NCI-H187 (cell line): ENCODE measurements at places on chromosomes 16 and 17.

GRCh38 chr17:73644145-73645049, at the start of gene SDK2:
SDK2 (minus strand) TSS chr17:73644445; CDS start chr17:73644088, 357 bp downstream.
- DNase-seq: no peak

GRCh38 chr17:512926-513325, 160.3 kb upstream of the RPH3AL start:
- DNase-seq: no peak

DNA sequence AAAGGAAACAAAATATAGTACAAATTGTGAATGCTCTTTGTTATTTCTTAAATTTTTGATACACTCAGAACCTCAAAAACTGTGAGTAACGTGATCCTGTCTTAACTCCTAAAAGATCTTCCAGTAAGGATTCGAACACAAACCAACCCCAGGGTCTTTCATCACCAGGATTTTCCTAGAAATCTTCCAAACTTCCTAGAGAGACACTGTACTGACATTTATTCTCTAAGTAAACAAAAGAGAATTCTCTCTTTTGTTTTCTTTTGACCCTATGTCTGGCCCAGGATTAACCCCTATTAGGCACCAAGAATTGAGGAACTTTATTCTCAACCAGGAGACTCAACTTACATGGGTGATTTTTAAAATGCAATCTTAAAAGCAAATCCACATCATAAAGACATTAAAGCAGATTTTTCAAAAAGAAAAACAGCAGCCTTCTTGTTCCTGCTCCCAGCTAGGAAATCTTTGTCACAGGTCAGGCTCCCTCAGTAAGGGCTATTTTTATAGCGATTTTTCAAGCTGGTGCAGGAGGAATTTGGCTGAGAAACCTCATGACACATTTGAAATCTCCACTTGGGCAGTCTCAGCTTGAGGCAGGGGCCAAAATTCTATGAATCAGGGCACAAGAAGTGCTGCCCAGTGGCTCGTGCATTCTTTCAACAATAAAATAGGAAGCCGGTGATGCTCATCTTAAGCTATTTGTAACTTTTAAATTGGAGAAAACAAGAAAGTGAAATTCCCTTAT, 6.2 kb upstream of the SMG1 start:
- DNase-seq: no peak

DNA sequence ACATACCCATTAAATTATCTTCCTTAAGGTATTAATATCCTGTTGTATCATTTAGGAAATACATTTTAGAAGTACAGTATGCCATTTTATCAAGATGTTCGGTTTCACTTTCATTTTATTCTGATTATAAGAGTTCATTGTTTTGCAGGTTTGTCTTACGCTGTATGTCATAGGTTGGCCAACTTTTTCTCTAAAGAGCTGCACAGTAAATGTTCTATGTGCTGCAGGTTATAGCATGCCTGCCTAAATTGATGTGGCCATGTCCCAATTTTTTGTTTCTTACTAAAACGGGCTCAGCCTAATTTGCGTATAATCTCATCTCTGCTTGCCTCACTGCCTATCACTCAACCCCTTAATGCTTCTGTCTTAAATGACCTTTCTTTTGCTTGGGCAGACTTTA, 126.4 kb downstream of the USP22 start:
- no peak for DNase-seq

GRCh38 chr17:78182504-78182903, 4.3 kb downstream of the TK1 start:
- DNase-seq: no peak

DNA sequence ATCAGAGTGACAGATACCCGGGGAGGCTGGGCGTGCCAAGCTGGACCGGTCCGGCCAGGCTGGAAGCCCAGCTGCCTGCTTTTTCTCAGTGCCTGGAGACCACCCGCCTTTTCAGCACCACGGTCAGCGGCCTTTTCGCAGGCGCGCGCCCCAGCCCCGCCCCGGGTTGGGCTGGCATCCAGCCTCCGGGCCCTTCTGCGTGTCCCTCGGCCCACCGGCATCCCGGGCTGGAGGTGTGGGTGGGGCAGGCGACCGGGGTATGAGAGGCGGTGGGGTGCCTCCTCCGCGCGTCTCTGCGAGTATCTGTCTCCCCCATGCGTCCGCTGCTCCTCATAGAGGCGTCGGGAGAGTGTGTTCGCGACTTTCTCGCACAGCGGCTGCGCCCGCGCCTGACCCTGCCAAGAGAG, 102.5 kb downstream of the MRM1 start:
- DNase-seq: no peak

- DNase-seq: no peak
Measured at GRCh38 chr17:27442702-27443101, 13.5 kb upstream of the KSR1 start.

- DNase-seq: no peak
Measured at GRCh38 chr16:7976563-7976962, 613.7 kb downstream of the TMEM114 start.

DNA sequence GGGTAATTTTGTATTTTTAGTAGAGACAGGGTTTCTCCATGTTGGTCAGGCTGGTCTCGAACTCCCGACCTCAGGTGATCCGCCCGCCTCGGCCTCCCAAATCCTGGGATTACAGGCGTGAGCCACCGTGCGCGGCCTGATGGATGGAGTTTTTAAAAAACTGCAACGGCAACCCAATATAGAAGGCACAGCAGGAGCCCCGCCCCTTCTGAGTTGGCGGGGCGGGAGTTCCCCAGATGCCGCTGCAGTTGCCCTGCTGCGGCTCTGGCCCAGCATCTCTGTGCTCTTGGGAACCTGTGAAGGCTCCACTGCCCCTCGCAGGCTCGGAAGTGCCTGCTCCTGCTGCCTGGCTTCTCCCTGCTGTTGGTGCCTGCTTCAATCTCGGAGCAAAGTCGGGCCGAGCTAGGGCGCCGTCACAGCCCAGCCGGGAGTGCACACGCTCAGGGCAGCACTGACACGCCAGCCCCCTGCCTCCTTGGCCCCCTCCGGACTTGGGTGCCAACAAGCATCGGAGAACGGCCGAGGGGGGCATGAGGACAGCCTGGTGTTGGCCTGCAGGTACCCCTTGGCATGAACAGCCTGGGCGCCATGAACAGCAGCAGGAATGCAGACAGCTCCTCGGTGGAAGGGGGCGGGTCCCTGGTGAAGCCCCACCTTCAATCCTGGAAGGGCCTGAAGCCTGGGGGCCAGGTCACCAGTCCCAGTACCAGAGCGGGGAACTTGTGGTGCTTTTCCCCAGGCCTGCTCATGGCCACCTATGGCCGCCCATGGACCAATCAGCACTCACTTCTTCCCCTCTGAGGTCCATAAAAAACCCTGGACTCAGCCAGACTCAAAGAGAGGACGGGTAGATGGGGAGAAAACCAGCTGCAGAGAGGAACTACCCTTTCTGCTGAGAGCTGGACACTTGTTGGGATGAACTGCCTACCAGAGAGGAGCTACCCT, 2.3 kb upstream of the NT5M start:
- DNase-seq: no peak

DNA sequence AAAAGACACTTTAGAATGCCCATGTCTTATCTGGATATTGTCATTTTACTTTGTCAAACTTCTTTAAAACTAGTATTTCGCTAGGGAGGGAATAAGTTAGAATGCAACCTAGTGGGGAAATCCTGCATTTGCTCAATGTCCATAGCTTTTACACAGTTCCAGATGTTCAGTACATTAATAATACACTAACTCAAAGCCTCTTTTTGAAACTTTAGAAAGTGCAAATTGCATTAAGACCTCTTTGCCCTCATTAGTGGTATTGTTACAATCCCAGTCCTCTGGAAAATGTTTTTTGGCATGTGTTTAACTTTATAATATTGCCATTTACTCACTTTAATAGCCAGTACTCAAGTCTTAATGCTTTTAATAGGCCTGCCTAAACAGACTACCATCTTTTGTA, 106.8 kb downstream of the BRIP1 start:
- no peak for DNase-seq

DNA sequence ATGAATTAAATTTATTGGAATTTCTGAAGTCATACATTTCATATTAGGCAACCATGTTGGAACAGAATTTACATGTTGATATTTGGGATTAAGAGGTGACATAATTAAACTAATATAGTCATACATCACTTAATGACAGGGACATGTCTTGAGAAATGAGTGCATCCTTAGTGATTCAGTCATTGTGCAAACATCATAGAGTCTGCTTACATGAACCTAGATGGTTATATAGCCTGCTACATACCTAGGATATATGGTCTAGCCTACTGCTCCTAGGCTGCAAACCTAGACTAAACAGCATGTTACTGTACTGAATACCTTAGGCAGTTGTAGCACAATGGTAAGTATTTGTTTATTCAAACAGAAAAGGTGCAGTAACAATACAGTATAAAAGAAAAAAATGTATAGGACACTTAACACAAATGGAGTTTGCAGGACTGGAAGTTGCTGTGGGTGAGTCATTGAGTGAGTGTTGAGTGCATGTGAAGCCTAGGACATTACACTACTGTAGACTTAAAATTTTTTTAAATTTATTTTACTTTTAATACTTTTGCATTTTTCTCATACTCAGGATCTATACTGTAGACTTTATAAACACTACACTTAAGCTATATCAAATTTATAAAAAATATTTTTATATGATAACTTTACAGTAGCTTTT, 85.6 kb downstream of the OMG start:
- no peak for DNase-seq

GRCh38 chr17:13329421-13329820, 272.3 kb downstream of the HS3ST3A1 start:
- DNase-seq: no peak

- DNase-seq: no peak
Measured at GRCh38 chr17:204427-205147, 23.1 kb upstream of the DOC2B start.

GRCh38 chr17:82648742-82649331, 593 bp upstream of the WDR45B start:
- no peak for DNase-seq

DNA sequence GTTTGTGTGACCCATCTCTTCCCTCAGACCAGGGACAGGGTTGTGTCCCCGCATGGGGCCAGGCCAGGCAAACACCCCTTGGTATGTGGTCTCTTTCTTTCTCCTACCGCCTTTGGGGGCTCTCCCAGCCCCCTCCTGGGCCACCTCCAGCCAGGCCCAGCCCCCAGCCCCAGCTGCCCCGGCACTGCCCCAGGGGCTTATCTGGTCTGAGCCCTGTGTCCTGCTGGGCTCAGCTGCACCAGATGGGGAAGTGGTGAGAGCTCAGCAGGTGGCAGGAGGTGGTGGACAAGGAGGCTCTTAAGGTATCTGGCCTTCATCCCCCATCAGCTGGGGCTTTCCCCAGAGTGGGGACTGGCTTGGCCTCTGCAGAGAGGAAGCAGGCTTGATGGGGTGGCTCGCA, 8.7 kb downstream of the ADAM11 start:
- DNase-seq: no peak

DNA sequence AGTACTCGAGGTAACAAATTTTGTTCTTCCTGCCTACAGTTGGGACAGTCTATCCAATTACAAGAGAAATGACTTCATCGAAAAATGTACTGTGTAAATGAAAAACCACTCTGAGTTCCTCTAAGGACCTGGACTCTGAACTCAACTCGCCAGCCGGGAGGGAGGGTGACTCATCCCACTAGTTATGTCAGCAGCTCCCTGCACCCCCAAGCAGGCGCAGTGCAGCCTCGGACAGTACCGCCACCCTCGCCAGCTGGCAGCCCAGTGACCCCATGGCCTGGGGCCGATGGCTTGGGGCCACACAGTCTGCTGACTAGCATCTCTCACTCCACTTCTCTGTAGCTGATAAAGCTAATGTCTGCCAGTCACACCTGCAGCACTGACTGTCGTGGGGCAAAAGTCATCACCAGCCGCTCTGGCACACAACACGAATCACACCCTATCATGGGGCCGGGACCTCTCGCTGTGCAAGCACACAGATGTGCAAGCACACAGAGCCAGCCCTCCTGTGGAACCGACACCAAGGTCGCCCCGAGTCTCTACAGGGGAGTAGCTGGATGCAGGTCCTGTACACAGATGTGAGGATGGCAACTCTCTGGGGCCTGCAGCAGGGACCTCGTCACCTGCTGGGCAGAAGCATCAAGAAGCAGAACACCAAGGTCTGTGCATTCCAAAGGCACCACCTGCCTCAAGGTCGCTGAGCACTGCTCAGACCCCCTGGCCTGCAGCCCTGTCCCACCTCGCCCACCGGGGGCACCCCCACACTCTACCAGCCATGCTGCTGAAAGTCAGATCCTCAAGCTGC, 5.7 kb downstream of the CSNK1D start:
- DNase-seq: no peak

- no peak for DNase-seq
Measured at GRCh38 chr17:68853439-68853838, 101.8 kb downstream of the ABCA8 start.

DNA sequence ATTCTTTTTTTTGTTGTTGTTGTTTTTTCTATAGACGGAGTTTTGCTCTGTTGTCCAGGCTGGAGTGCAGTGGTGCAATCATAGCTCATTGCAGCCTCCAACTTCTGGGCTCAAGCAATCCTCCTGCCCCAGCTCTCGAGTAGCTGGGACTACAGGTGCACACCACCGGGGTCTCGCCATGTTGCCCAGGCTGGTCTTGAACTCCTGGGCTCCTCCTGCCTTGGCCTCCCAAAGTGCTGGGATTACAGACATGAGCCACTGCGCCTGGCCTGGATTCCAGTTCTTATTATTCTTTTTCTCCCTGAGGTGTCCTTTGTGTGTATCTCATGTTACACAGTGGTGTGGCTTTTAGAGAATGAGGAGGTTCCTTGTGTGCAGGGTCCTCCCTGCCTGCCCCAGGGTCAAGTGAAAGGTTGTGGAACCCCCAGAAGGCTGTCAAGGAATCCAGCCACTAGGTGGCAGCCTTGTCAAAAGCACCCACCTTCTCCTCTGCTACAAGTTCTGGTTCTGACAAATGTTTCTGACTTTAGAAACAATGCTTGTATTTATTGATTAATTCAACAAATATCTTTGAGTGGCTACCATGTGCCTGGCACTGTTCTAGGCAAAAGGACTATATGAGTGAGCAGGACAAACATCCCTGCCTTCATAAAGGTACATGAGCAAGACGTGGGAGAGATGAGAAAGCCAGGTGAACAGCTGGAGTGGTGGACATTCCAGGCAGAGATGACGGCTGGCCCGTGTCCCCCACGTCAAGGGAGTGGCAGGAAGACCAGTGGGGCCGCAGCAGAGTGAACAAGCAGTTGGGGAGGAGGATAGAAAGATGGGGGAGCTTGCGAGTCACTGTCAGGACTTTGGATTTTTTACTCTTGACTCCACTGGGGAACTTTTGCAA, 112.4 kb downstream of the SPECC1 start:
- DNase-seq: no peak

DNA sequence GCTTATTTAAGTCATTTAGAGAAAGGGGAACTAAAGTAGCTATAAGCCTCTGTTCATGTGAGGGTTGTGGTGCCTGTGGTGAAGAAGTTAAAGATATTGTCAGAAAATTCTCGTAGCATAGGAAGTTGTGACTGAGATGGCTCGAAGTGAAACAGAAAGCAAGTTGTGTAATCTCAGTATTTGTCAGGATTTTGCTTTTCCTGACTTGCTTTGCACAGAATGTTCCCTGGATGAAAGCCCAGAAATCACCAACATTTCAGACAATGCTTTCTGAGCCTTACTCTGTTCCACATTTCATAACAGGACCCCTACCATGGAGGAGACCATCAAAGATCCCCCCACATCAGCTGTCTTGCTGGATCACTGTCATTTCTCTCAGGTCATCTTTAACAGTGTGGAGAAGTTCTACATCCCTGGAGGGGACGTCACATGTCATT, 10.6 kb downstream of the CALCOCO2 start:
- DNase-seq: no peak
